ENCODE measurements at places on chromosomes 13 and 19.

DNA sequence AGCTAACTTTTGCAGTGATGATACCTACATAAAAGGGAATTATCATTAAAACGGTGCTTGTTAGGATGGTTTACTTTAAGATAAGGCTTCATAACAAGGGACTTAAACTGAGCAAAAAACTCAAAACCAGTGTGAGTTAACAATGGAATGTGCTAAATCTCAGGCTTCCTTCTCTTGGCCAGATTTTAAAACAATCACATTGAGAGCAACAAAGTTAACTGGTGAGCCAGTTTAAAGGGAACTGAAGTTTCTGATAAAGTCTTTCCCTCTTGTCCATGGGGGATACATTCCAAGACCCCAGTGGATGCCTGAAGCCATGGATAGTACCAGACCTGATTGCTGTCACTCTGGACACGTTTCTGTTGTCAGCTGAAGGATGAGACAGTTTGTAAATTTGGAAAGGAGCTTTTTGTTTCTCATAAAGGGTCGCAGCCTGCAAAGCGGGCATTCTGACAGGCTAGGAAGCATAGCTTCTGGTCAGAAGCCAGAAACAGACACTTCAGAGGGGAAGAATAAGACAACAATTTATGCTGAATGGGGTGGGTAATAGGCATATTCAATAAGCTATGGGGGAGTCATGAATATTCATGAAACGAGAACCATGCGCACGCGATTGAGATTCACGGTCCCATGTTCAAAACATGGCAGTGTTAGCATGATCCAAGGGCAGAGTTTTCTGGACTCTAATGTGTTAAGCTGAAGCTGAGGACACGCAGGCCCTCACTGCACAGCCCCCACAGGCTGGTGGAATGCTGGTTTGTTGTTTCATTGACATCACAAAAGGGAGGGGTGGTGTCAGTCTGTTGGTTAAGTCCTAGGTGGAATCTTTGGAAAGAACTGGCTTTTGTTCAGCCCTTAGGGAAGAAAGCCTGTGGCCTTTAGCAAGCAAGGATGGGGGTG, 150.6 kb upstream of the RNF113B start:
- no peak for DNase-seq

GRCh38 chr19:3477951-3478350, 2.4 kb downstream of the SMIM24 start:
- DNase-seq = no peak

GRCh38 chr19:31910224-31910623, 435.2 kb upstream of the ZNF507 start:
- DNase-seq = no peak

- DNase-seq = no peak
Observed at GRCh38 chr13:114002771-114003321, 29.0 kb upstream of the C13orf46 start.

DNA sequence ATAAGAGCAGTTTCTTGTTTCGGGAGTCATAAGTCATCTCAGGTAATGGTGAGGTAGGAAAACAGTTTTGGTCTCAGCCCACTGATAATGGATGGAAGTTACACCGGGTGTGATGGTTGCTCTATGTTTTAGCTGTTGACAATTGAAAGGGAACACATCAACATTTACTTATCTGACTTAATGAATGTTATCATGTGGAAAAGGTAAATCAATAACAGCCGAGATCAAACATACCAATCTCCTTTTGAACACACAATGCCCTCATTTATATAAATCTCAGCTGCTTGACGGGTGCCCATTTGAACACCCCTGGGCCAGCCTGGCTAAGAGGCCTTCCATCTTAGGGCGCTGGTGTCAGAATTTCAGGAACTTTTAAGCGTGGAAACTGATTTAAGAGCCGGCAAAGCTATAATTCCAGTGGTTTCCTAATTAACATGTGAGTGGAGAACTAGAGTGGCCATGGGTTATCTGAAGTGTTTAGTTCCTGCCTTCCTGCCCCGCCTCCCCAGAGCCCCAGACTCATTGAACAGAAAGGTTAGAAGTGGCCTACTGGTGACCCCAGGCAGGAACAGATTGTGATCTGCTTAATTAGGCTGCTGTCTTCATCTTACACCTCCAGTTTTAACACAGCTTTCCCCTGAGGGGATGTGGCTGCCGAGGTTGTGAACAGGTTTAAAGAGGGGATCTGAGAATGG, 572.7 kb downstream of the FGF9 start:
- DNase-seq = no peak

GRCh38 chr19:23718802-23719201, 31.8 kb upstream of the ZNF675 start:
- no peak for DNase-seq

- no peak for DNase-seq
Observed at GRCh38 chr19:988081-988480, 3.9 kb downstream of the WDR18 start.

DNA sequence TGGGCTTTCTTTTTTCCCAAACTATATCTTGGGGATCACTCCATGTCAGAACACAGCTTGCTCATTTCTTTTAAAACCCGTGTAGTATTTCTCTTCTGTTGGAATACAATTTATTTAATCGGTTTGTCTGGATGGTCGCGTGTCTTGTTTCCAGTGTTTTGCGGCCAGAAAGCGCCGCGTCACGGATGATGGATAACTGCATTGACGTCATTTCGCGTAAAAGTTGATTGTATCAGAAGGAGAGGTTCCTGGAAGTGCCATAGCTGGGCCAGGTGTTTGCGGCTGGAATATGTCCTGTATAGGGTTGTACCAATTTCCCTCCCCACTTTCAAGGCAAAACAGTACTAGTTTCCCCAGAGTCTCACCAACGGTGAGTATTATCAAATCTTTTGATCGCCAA, 9.7 kb downstream of the ACTL9 start:
- no peak for DNase-seq

- no peak for DNase-seq
Observed at GRCh38 chr19:30490760-30491159, 118.6 kb downstream of the ZNF536 start.

DNA sequence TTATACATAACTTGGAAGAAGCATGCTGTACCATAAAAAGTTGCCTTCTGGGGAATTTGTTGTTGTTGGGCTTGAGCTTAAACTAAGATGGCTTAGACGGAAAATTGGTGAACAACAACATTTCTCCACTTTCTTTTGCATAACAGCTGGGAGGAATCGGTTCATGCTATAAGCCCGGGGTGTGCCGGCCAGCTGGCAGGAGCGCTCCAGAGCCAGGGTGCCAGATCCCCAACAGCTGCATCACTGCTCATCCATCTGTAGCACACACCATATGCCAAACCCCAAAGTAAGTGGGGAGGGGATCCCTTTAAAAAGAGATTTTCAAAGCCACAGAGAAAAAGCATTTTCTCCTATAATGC, 419.5 kb upstream of the ARGLU1 start:
- DNase-seq = no peak

DNA sequence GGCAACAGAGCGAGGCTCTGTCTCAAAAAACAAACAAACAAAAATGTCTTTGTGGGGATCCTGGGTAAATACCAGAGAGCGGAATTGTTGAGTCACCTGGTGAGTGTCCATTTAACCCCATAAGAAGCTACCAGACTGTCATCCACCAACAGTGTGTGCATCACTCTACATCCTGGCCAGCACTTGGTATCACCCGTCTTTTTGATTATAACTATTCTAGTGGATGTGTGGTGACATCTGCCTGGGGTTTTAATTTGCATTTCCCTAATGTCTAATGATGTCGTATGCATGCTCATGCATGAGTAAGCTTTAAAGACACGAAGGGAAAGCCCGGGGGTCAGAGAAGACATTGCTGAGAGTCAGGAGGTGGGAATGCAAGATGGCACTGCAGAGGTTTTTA, 126.7 kb upstream of the MRI1 start:
- no peak for DNase-seq

DNA sequence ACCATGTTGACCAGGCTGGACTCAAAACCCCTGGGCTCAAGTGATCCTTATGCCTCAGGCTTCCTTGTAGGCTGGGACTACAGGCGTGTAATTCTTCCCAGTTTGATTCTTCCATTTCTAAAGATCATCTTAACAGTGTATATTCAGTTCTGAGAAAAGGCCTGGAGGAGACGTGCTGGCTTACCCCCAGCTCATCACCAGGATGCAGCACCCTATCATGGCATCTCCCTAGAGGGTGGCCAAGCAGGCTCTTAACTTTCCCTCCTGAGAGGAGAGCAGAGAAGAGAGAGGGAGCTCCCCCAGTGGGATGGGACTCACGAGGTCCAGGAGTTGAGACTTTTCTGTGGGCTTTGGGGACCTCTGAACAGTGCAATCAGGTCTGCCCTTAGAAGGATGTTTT, 2.1 kb upstream of the TUBA3C start:
- DNase-seq = no peak

- DNase-seq = no peak
Observed at GRCh38 chr19:46919324-46919723, 58.5 kb downstream of the ARHGAP35 start.

DNA sequence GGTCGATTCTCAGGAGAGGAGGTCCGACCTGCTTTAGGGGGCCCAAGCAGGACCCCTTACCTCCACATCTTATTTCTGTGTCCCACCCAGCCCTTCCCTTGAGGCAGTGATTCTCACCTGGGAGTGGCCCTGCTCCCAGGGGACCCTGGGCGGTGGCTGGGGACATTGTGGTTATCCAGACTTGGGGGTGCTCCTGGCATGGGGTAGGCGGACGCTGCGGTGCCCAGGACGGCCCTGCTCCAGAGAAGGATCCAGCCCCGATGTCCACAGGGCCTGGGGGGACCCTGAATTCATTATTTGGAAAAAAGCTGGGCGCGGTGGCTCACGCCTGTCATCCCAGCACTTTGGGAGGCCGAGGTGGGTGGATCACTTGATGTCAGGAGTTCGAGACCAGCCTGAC, 84.4 kb downstream of the GADD45B start:
- DNase-seq = no peak

DNA sequence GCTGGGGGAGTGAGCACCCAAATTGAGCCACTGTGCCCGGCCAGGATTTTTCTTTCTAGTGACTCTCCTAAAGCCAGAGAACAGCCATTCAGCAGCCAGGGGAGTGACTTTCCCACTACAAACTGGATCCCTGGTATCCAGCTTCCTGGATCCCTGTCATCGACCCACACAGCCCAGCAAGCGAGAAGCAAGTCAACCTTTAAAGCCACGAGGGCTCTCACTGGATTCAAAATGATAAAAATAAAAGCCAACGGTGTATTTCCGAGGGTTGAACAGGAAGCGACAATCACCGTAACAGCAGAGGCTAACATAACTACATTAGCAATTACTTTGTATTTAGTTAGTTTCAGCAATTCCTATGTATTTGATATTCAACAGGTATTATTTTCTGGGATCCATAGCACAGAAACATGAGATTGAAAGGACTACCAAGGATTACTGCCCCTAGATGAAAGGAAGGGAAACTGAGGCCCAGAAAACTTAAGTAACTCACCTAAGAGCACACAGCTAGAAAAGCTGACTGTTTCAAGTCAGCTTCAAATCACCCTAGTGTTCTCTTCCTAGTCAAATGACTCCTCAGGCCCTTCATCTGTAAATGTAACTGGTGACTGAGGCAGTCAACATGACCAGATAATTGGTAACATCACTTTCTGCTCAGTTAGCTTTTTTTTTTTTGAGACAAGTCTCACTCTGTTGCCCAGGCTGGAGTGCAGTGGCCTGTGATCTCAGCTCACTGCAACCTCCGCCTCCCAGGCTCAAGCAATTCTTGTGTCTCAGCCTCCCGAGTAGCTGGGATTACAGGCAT, 2.7 kb downstream of the RFX1 start:
- DNase-seq = no peak

- DNase-seq = no peak
Observed at GRCh38 chr13:112586334-112586960, 1.5 kb downstream of the TUBGCP3 start.

- DNase-seq = peak; percentile 98
Observed at GRCh38 chr19:50511069-50511822, at the start of gene JOSD2. JOSD2 (minus strand) TSS chr19:50511191; CDS start chr19:50510431, 760 bp downstream.

DNA sequence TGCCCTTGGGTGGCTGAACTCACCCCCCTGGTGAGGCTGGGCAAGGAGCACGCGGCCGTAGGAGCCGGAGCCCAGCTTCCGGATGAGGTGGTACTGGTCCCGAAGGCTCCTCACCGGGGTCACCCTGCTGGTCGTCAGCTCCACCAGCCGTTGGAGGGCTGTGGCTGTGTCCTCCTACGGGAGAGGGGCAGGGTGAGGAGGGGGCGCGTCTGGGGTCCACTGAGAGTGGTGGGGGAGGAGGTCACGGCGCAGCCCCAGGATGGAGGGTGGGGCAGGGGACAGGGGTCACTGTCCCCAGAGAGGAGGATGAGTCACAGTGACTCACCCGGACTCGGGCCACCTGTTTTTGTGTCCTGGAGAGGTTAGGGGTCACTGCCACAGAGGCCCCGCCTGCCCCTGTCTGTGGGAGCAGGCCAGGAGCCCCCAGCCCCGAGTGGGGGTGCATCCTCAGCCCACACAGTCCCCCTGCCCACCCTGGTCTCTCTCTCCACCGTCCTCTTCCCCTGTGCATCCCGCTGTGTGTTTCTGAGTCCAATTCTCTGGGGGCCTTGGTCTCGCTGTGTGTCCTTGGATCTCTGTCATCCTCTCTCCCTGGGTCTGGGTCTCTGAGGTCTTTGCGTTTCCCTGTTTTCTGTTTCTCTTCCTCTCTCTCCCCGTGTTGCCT, 435 bp downstream of the SBK3 start:
- DNase-seq = no peak

DNA sequence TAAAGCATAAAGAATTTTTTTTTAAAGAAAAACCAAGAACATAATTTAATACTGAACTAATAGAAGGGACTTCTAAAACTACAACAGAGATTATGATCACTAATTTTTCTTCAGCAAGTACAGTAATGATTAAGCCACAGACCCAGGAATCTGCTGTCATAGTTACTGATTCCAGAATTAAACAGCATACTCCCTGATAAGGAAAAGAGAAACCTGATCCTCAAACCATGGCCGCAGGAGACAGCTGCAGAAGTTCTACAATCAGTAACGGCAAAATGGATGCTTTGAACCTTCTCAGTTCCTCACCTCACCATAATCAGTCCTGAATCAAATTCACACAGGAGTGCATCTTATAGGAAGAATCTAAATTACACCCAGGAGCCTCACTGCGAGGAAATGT, 939.0 kb upstream of the SLITRK1 start:
- DNase-seq = no peak

DNA sequence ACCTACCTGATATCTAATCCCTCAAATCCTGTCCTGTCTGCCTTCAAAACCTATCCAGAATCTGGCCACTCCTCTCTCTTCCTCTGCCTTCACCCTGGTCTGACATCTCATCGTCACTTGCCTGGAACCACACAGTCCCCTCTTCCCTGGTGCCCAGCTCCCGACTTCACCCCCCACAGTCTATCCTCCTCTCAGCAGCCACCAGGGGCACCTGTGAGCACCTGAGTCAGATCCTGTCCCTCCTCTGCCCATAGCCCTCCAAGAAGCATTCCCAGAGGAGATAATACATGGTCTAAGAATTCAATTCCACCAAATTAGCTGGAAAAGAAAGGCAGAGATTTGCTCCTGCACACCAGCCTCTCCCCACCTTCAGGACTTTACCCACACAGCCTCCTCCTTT, 48.9 kb downstream of the ZNRF4 start:
- no peak for DNase-seq

Measured in stimulated activated CD4-positive, alpha-beta T cell treated with anti-CD3 and anti-CD28 coated beads, Interleukin-2, amount 100 ng/mL, for 4 hours (primary cell).